ENCODE measurements at places on chromosomes 4 and X.

DNA sequence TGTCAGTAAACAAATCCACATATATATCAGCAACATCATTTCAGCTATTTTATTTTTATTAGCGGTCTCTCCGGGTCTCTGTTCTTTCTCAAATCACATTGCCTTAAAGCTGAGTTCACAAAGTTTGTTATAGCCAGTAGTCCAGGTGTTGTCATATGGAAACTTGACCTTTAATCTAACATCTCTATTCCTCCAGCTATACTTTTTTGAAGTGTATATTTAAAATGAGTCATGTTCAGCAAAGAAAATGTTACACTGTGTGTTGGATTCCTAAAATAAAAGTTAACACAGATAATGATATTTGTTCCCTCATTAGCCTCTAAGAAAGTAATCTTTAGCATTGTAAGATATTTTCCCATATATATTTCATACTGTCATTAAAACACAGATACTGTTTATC is 63.6 kb downstream of the SMARCAD1 start:
- H3K4me3 ChIP-seq, result no peak overlapping the region
- H3K27me3 ChIP-seq, result no peaks in the 10 kb centered on the region
- H3K36me3 ChIP-seq, result peaks cover 49% of the 10 kb centered on the region
- DNase-seq, result no peak

GRCh38 chr4:79788884-79789283 is 284.1 kb downstream of the ANTXR2 start:
- H3K27ac ChIP-seq, result no peak overlapping the region
- no peaks in the 10 kb centered on the region for H3K36me3 ChIP-seq
- no peaks in the 10 kb centered on the region for H3K27me3 ChIP-seq
- H3K4me1 ChIP-seq, result no peaks in the 10 kb centered on the region
- H3K4me3 ChIP-seq, result no peak overlapping the region

DNA sequence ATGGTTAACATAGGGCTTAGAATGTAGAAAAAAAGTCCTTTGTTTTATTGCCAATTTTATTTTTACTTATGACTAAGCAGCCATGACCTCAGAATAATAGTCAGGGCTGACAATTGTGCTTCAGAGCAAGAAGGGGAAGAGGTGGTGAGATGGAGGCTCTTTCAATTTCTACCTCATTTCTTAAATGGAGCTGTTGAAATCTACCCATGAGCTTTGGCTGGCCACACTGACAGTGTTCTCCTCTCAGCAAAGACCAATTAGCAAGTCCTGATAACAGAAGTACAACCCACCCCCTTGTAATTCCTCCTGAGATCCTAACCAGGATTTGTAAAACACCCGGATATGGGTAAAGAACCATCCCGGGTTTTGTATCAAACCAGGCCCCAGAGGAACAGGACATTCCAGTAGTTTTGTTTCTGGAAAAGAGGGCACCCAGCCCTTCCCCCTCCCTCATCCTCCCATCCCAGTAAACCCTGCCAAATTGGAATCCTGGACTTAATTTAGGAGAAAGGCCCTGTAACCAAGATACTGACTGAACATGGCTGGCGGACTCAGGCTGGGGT is at the start of gene HEPH:
HEPH (plus strand) TSS at position 399 of the 563 bp plus-strand sequence. CDS start 6,324 bp downstream, outside the sequence.
- H3K4me3 ChIP-seq, result peak within 1 kb of the TSS; percentile 57
- peak within 1 kb of the TSS; percentile 77 for H3K27ac ChIP-seq
- no peaks in the 10 kb centered on the region for H3K36me3 ChIP-seq
- H3K4me1 ChIP-seq, result no peaks in the 10 kb centered on the region
- no peaks in the 10 kb centered on the region for H3K27me3 ChIP-seq

GRCh38 chrX:110665223-110666002 is 130.2 kb downstream of the CHRDL1 start:
- no peak overlapping the region for H3K4me3 ChIP-seq
- no peaks in the 10 kb centered on the region for H3K4me1 ChIP-seq

- H3K27me3 ChIP-seq, result no peaks in the 10 kb centered on the region
- DNase-seq, result peak; percentile 23
- no peaks in the 10 kb centered on the region for H3K4me1 ChIP-seq
Measured at GRCh38 chrX:80578517-80579105, 158.4 kb downstream of the TENT5D start.

DNA sequence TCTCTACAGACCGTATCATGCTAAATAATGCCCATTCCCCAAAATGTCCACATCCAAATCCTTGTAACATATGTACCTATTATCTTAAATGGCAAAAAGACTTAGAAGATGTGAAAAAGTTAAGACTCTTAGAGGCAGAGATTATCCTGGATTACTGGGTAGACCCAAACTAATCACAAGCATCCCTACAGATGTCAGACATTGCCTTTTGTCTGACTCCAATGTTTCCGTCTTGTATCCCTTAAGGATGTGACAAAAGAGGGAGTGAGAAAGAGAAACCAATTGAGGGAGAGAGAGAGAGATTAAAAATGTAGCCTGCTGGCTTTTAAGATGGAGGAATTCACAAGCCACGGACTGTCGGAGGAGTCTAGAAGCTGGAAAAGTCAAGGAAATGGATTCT is 401.9 kb upstream of the FSTL5 start:
- no peak for DNase-seq
- no peaks in the 10 kb centered on the region for H3K36me3 ChIP-seq
- H3K4me1 ChIP-seq, result no peaks in the 10 kb centered on the region
- no peaks in the 10 kb centered on the region for H3K27me3 ChIP-seq
- H3K27ac ChIP-seq, result no peak overlapping the region

GRCh38 chr4:93243262-93243661 is 585.3 kb upstream of the ATOH1 start:
- H3K36me3 ChIP-seq, result no peaks in the 10 kb centered on the region
- H3K27me3 ChIP-seq, result no peaks in the 10 kb centered on the region
- DNase-seq, result no peak

DNA sequence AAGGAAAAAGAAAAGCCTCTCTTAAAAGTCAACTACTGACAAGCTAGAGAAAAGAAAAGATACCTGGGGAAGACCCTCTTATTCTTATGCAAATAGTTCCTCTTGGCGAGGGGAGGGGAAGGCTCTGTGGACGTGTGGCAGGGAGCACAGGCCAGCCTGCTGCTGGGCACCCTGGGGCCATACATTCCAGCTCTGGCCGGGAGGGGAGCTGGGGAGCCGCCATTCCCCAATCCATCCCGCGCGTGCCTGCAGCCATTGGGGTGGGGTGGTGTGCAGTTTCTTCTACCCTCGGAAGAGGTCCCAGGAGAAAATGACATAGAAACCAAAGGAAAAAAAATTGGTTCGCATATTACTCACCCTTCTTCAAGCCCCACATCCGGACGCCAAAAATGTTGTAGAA is 1496.4 kb downstream of the RPA4 start:
- no peak for DNase-seq
- H3K36me3 ChIP-seq, result no peaks in the 10 kb centered on the region
- H3K4me1 ChIP-seq, result no peaks in the 10 kb centered on the region
- no peaks in the 10 kb centered on the region for H3K27me3 ChIP-seq
- H3K4me3 ChIP-seq, result no peak overlapping the region

DNA sequence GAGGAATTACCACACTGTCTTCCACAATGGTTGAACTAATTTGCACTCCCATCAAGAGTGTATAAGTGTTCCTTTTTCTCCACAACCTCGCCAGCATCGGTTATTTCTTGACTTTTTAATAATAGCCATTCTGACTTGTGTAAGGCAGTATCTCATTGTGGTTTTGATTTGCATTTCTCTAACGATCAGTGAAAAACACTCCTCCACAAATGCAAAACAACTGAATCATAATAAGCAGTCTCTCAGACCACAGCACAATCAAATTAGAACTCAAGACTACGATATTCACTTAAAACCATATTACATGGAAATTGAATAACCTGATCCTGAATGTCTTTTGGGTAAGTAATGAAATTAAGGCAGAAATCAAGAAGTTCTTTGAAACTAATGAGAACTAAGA is 371.7 kb downstream of the CXXC4 start:
- no peak overlapping the region for H3K4me3 ChIP-seq
- H3K27ac ChIP-seq, result no peak overlapping the region
- H3K36me3 ChIP-seq, result no peaks in the 10 kb centered on the region
- no peaks in the 10 kb centered on the region for H3K4me1 ChIP-seq
- DNase-seq, result no peak

- no peaks in the 10 kb centered on the region for H3K36me3 ChIP-seq
- H3K27ac ChIP-seq, result no peak overlapping the region
- H3K4me3 ChIP-seq, result no peak overlapping the region
- H3K4me1 ChIP-seq, result no peaks in the 10 kb centered on the region
Measured at GRCh38 chr4:94722748-94723147, 35.0 kb upstream of the BMPR1B start.

GRCh38 chr4:2793586-2794485 is 951 bp downstream of the SH3BP2 start:
- peaks cover 10% of the 10 kb centered on the region for H3K4me1 ChIP-seq
- no peaks in the 10 kb centered on the region for H3K36me3 ChIP-seq
- no peak for DNase-seq
- peak overlapping the region; percentile 44 for H3K4me3 ChIP-seq
- no peaks in the 10 kb centered on the region for H3K27me3 ChIP-seq
- no peak overlapping the region for H3K27ac ChIP-seq

- H3K36me3 ChIP-seq, result no peaks in the 10 kb centered on the region
- no peaks in the 10 kb centered on the region for H3K27me3 ChIP-seq
- no peaks in the 10 kb centered on the region for H3K4me1 ChIP-seq
- no peak for DNase-seq
Measured at GRCh38 chrX:57083143-57083542, 38.2 kb downstream of the SPIN2B start.

DNA sequence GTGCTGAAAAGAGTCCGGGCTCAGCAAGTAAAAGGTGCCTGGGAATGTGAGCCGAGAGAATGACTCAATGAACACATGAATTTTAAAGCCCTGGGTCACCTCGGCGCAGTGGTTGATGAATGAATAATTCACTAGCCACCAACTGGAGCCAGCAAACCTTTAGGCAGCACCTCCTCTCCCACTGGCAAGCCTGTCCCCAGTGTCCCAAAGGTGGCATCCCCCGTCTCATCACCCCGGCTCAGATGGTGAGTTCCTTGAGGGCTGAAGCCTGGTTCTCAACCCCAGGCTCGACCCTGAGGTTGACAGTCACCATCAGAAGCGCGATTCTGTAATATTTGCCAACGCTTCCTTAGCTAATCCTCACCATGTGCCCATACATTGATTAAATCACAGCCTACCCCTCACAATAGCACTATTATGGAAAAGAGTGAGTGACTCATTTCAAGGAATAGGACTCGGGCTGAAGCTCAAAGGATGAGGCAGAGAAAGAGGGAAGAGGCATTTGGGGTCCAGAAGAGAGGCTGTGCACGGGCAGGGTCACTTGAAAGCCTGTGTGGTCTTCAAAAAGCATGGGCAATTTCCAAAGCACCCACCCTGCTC is 2.7 kb upstream of the CCNQ start:
- H3K27ac ChIP-seq, result no peak overlapping the region
- peaks cover 3% of the 10 kb centered on the region for H3K27me3 ChIP-seq
- no peak overlapping the region for H3K4me3 ChIP-seq
- no peaks in the 10 kb centered on the region for H3K4me1 ChIP-seq
- H3K36me3 ChIP-seq, result no peaks in the 10 kb centered on the region

DNA sequence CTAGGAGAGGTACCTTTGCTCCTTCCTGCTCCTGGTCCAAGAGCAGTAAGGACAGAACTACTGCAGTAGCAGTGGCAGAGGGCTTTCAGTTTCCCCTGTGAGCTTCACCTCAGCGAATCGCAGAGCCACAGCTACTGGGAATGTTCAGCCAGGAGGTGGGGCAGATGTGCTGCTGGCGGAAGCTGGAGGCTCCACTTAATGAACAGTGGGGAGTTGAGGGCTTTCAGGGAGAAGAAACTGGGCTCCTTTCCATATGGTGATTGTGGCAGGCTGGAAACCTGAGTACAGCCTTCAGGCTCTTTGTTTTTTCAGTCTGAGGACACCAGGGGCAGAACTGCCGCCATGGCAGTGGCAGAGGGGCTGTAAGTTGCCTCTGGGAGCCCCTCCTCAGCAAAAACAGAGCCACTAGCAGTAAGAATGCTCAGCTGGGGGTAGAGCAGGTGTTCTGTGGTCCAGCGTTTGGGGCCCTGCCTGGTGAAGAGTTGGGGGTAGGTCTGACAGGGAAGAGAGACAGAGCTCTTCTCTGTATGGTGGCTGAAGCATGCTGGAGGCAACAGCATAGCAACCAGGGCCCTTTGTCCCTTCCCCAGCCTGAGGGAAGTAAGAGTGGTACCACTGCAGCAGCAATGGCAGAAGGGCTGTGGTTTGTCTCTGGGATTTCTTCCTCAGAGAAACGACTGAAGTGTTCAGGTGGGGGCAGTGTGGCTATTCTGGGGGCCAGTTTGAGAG is 106.0 kb upstream of the GRXCR1 start:
- H3K4me1 ChIP-seq, result no peaks in the 10 kb centered on the region
- DNase-seq, result no peak
- H3K36me3 ChIP-seq, result no peaks in the 10 kb centered on the region
- H3K27ac ChIP-seq, result no peak overlapping the region
- H3K27me3 ChIP-seq, result no peaks in the 10 kb centered on the region
- H3K4me3 ChIP-seq, result no peak overlapping the region

DNA sequence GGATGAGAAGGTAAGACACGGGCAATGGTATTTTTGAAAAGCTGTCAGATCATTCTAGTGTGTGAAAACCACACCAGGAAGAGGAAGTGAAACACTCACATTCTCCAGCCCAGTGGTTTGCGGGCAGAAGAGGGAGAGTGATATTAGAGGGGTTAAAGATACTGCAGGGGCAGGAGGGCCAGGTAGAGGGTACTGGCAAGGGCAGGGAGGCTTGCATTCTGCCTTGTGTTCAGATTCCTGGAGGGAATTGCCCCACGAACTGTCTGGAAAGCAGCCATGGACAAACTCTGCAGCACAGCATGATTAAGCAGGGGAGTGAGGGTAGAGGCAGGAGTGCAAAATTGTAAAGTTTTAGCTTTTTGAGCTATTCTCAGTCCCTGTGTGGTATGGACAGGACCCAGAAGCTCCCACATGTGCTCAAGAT is 30.9 kb downstream of the NIPAL1 start:
- no peaks in the 10 kb centered on the region for H3K36me3 ChIP-seq
- H3K4me3 ChIP-seq, result no peak overlapping the region
- peaks cover 25% of the 10 kb centered on the region for H3K4me1 ChIP-seq
- DNase-seq, result no peak

- no peaks in the 10 kb centered on the region for H3K36me3 ChIP-seq
- H3K27me3 ChIP-seq, result no peaks in the 10 kb centered on the region
- DNase-seq, result peak; percentile 75
- H3K4me1 ChIP-seq, result no peaks in the 10 kb centered on the region
- no peak overlapping the region for H3K4me3 ChIP-seq
- no peak overlapping the region for H3K27ac ChIP-seq
Measured at GRCh38 chrX:134676436-134676835, 18.2 kb upstream of the PLAC1 start.

DNA sequence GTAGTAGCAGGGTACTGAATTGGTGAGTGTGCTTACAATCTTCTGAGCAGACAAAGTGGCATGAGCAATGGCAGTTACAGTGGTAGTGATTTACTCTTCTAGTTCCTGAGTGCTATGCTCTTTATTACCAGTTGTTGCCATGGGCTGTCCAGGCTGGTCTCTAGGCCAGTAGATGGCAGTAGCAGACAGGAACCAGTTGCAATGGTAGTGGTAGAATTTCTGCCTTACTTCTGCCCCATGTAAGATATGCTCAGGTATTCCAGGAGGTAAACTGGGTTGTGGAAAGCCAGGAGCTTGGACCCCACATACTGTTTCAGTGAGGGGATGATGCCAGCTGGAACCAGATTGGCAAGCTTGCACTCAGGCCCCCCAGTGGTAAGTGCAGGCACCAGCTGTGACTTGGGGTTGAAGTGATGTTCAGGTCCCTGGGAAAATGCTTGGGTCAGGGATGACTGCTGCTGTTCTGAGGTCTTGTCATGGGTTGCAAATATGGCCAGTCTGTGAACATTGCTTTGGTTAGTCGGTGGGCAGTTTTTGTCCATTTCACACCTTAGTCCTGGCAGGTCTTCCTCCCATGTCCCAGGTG is 63.0 kb upstream of the ZXDB start:
- DNase-seq, result no peak
- no peak overlapping the region for H3K27ac ChIP-seq
- no peaks in the 10 kb centered on the region for H3K27me3 ChIP-seq
- no peaks in the 10 kb centered on the region for H3K4me1 ChIP-seq

Data from cardiac muscle cell (in vitro differentiated cells and primary cell).